GM23338 (cell line): ENCODE measurements at places on chromosomes 13 and 19. TPM values are rescaled to one million over a fixed set of nuclear protein-coding genes. Genes with fewer than 3 reads are reported as not detected.

- DNase-seq: no peak
Observed at GRCh38 chr19:15812060-15812722, 3.3 kb downstream of the OR10H1 start.

- no peak for DNase-seq
Observed at GRCh38 chr13:43797869-43798268, 11.1 kb upstream of the ENOX1 start.

DNA sequence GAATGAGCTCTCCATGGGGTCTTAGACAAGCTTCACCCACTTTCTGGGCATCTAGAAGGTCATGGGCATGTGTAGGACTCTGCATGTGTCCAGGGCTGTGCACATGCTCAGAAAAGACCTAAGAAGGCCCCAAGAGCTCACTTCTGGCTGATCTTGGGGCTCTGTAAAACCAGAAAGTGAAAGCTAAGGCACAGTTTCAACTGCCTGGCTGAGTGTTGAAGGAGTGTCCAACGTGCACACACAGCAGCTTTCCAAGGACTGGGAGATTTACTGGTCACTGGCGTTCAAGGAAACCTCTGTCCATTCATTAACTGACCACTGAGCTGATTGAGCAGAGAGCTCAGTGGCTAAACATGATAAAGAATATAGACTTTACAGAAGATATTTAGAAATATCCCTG is 137.9 kb downstream of the KATNAL1 start:
- DNase-seq: no peak

DNA sequence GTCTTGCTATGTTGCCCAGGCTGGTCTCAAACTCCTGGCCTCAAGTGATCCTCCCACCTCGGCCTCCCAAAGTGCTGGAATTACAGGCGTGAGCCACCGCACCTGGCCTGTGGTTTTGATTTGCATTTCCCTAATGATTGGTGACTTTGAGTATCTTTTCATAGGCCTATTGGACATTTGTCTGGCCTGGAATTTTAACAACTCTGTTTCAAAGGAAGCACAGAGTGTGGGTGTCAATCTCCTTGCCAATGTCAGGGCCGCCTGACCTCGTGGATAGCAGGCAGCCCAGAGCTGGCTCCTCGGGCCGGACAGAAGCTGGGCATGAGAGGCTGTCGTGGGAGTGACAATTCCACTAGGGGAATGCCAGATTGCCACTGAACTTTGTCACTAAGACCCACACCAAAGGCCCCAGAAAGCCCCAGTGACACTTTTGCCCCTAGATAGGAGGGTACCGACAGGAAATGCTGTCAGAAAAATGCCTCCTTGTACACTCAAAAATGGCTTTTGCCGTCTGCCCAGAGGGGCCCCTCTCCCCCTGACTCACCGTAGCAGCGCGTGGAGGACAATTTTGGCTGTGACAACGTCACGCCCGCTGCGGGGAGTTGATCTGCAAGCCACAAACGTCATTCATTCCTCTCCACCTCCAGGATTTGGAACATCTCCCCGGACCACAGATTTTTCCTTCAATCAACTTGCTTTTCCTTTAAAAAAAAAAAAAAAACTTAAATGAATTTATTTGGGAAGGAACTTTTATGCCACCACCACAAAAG is 11.7 kb upstream of the ADGRE5 start:
- no peak for DNase-seq

DNA sequence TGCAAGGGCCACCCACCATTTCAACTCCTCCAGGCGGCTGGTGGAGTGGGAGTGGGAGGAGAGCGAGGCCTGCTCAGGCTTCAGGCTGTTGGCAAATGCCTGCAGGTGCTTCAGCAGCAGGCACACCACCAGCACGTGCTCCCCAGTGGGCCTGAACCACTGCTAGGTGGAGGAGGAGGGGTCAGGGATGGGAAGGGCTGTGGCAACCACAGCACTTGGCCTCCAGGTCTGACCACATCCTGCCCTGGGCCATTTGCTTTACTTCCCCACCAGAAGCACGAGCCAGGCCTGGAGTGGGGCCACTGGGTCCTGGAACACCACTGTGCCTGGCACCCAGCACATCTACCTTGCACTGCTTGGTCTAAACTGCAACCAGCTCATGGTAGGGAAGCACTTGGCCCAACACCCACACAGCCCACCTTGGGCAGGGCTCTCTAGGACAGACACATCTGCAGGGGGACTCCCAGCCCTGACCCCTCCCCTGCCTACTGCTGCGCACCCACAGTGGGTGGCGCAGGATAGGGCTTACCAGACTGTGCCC is 26.2 kb downstream of the TUBA3C start:
- DNase-seq: no peak

- DNase-seq: peak; percentile 86
Observed at GRCh38 chr19:55703790-55704215, 28.8 kb downstream of the EPN1 start.

DNA sequence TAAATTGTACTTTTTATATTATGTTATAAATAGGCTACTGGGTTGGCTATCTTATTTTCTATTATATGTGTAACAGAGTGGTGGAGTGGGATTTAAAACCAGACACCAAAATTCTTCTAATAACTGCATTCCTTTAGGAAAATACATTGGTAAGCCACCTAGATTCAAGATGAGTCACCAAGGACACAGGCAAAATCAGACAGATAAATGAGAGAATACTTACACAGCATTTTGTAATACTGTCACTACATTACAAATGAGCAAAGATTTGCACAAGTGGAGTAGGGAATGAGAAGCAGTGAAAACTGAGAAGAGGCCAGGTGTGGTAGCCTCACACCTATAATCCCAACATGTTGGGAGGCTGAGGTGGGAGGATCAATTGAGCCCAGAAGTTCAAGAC is 6.2 kb upstream of the SPART start:
- no peak for DNase-seq

- DNase-seq: no peak
Observed at GRCh38 chr13:59754411-59754810, 409.3 kb downstream of the DIAPH3 start.

DNA sequence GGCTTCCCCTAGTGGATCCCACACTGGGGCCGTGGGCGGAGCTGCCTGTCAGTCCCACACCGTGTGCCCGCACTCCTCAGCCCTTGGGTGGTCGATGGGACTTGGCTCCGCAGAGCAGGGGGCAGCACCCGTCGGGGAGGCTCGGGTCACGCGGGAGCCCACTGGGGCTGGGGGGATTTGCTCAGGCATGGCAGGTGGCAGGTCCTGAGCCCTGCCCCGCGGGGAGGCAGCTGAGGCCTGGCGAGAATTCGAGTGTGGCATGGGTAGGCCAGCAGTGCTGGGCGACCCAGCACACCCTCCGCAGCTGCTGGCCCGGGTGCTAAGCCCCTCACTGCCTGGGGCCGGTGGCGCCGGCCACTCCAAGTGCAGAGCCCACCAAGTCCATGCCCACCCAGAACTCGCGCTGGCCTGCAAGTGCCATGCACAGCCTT is 481.7 kb upstream of the PRR20A start:
- no peak for DNase-seq

DNA sequence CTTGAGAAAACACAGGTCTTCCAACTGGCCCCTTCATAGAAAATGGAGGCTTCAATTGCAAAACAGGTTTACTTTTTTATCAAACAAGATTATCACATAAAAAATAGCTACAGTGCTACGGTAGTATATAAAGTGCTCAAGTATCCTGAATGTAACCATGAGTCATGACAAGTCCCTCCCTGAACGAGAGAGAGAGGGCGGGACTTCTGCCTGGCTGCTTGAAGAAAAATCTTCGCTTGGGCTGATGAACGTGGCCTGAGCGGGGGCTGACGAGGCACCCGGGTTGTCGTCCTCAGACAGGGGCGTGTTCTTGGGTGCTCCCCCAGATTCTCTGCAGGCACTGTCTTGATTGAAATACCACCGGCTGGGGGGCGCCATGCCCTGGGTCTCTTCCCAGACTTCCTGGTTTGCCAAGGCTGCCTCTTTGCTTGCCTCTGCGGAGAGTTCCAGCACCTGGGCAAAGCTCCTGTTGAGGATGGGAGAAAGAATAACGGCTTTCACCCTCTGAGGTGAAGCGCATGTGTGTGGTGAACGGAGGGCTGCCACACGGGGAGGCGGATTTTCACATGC is 23.2 kb upstream of the CPAMD8 start:
- no peak for DNase-seq

- DNase-seq: no peak
Observed at GRCh38 chr13:45381196-45381595, 37.0 kb downstream of the SLC25A30 start.

GRCh38 chr19:30233375-30233774 is 138.8 kb upstream of the ZNF536 start:
- DNase-seq: no peak

GRCh38 chr13:28093881-28094280 is 6.5 kb downstream of the FLT3 start:
- no peak for DNase-seq

DNA sequence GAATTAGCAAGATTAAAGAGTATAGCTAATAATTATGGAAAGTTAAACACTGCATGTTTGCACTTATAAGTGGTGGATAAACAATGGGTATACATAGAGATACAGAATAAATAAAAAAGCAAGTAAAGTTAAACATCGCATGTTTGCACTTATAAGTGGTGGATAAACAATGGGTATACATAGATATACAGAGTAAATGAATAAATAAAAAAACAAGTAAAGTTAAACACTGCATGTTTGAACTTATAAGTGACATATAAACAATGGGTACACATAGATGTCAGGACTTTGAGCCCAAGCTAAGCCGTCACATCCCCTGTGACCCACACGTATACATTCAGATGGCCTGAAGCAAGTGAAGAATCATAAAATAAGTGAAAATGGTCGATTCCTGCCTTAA is 1533.3 kb upstream of the SPRY2 start:
- DNase-seq: no peak

GRCh38 chr13:23792680-23793079 is 96.5 kb downstream of the MIPEP start:
- DNase-seq: no peak

GRCh38 chr19:14425696-14426138 is 6.6 kb upstream of the DDX39A start:
- no peak for DNase-seq

DNA sequence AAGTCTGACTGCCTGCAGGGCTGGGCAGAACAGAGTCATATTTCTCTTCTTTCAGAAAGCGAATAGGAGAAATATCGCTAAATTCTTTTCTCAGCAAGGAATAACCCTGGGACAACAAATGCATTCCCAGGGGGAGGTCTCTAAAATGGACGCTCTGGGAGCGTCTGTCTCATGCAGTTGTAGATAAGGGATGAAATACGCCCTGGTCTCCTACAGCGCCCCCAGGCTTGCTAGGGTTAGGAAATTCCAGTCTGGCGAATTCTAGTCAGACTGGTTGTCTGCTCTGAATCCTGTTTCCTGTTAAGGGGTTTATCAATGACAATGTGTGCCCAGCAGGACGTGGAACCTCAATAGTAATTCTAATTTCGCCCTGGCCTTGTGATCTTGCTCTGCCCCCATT is 1214.1 kb downstream of the DIAPH3 start:
- DNase-seq: peak; percentile 63

DNA sequence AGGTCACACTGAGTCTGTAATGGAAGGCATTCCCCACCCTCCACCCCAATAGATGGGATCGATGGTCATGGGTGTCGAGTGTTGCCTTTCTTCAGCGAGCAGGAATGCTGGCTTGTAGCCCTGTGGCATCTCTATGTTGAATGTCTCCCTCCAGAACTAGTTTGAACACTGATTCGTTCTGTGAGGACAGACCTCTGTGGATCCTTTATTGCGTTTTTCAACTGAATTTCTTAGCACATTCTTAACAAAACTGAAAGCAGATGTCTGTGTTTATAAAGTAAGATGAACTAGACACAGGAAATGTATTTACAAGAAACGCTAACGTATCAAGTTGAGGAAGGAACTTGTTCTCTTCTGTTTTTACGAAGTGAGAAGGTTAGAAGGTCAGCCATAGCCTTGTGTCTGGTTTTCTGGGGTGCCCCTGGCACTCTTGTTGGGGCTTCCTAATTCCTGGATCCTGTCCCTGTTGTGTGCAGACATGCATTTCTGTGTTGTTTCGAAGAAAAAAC is 36.8 kb upstream of the TM9SF2 start:
- DNase-seq: no peak

DNA sequence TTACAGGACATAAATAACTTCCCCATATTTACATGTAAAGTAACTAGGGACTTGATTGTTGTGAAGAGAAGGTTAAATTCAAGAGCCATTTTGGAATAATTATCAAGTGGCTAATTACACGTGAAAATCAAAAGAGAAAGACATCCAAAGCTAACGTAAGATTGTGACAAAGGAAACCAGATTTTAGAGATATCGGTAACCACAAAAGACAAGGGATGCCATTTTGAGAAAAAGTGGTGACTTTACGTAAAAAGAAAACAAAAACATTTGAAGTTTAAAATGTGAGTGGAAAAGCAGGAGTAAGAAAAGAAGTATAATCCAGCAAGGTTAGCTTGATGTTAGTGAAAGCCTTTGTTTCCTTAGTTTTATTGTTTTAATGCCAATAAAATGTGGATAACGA is 10.9 kb upstream of the VWA8 start:
- no peak for DNase-seq

DNA sequence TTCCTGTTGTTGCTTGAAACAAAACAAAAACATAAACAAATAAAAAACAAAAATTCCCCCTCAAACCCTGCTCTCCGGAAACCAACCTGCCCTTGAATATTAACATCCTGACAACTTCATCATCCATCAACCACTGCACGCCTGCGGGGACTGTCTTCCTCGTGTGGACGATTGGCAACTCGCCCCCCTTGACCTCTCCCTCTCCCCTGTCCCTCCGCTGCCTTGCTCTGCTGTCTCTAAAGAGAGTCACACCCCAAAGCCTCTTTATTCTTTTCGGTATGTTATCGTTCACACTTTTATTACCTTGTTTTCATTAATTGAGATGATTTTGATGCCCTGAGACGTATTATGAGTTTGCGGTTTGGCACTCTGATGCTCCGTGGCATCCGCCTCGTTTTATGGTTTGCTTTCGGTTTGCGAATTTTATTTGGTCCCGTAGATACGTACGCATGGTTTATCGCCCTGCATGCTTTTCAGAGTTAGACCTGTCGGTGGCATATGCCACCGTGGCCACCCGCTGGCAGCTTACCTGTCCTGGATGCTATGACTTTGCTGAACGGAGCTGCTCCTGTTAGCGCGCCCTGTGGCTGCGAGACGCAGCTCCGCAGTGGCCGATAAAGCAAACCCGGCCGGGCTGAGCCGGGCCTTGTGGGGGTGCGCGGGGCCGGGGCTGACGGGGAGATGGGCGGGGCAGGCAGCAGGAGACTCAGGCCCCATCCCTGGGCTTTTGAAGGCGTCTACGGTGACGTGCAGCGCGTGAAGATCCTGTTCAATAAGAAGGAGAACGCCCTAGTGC is 10.6 kb downstream of the PTBP1 start:
- no peak for DNase-seq

GRCh38 chr13:74036373-74036772 is 97.8 kb downstream of the KLF12 start:
- DNase-seq: peak; percentile 94

The ZNF569 gene
- 6.4 and 7.9 TPM in 2 replicates for polyA plus RNA-seq

The METTL21C gene
- polyA plus RNA-seq: not detected in 2 replicates

The FCAR gene
- not detected in 2 replicates for polyA plus RNA-seq

The LRRC63 gene
- polyA plus RNA-seq: not detected in 2 replicates

The LYL1 gene
- polyA plus RNA-seq: 0.77 and 1.2 TPM in 2 replicates

The ATP4B gene
- polyA plus RNA-seq: not detected in 2 replicates

The RDH8 gene
- not detected in 2 replicates for polyA plus RNA-seq

The TMEM150B gene
- polyA plus RNA-seq: 0.29 and 0.40 TPM in 2 replicates

The ZNF175 gene
- 2.3 and 5.8 TPM in 2 replicates for polyA plus RNA-seq

The PRTN3 gene
- polyA plus RNA-seq: 0.68 and 0.87 TPM in 2 replicates
